ENCODE measurements at places on chromosomes 3 and 15. TPM values are rescaled to one million over a fixed set of nuclear protein-coding genes. Genes with fewer than 3 reads are reported as not detected.

DNA sequence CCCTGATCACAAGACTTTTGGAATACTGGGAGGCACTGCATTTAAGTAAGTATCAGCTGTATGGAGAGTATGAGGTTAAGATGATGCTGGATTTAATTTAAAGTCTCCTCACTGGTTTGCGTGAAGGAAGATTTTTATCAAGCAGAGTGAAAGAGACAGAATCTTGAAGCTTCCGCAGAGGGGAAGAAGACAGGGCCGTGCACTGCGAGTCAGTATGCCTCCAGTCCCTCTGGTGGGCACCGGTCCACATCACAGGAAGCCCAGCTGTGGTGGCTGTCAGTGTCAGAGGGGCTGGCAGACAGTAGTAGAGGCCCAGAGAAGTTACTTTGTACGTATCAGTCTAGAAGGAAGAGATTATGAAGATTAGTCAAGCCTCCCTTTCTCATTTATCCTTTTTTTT, 379.0 kb upstream of the TPRG1 start:
- peak; percentile 59 for DNase-seq

DNA sequence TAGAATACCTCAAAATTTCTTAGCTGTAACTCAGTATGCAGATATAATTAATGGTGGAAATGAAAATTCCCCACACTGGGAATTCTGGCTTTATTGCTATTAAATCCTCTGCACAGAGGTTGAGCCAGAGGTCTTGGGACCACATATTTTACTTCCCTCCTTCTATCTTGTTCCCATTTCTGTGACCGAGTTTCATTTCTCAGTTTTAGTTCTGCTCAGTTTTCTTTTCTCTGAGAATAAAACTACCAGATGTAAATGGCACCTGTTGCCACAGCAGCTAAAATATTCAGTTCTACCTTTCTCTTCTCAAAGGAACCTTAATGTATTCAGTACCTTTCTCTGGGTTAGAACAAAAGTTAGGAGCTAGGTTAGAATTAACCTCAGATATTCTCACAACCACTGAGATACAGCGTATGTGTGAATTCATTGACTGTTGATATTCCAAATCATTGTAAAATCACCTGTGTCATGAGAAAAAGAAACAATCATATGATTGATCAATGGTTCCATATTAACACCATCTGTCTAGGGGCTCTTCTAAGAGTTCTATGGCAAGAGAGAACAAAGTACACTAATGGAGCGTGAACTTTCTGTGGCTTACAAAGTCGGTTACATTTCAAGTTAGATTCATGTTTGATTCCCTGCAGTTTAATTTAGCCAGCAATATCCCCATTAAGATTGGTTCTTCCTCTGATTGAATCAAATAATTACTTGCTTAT, 374.1 kb downstream of the EFHB start:
- no peak for DNase-seq

GOLGA6B gene
- 0.21 TPM for total RNA-seq

- no peak for DNase-seq
Measured at GRCh38 chr3:72998466-72998865, 1.9 kb downstream of the PPP4R2 start.

DNA sequence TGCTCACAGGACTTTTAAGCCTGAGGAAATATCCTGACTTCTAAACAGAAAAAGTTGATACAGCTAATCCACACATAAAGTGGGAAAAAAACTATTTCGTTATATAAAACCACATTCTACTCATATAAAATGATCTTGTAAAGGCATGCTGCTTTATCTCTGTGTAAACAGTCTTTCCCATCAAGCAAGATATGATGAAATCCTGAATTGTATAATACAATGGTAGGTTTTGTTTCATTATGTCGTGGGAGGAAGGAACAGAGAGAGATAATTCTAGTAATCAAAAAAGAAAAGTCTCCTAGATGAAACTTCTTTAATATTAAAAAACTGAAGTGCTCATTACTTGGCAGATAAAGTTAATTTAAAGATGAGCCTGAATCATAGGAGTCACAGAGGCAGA, 92.6 kb upstream of the SNTN start:
- DNase-seq, result no peak

GRCh38 chr15:26259581-26259980, 396.5 kb upstream of the ATP10A start:
- no peak for DNase-seq

TUBGCP5 gene
- 18.5 TPM for total RNA-seq

LDHAL6B gene
- not detected for total RNA-seq

DNA sequence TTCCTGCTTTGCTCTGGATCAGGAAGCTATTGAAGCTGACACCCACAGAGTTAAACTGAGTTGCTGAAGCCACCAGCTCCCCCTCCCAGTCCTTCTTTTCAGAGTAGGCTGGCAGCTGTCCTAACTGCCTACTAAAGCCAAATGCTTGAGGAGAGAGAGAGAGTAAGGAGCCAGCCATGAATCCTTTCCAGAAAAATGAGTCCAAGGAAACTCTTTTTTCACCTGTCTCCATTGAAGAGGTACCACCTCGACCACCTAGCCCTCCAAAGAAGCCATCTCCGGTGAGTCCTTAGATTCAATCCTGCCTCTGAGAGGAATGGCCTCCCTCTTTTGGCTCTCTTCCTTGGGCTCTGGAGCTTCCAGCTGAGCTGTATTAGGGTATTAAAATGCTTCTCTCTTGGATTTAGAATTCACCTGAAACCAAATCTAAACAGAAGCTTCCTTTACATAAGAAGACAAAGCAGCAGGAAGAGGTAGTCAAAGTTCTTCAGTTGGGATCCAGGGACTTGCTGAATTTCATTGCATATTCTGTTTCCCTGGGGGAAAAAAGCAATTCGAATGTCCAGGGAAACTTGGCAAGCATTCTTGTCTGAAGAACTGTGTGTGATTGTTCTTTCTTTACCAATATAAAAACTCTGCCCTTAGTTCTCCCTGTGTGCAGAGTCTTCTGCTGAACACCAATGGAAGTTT, at the start of gene SLC15A2:
Gene SLC15A2 (plus strand): TSS at position 101 of the 690 bp plus-strand sequence. CDS start 76 bp downstream, at position 177.
- DNase-seq, result peak; percentile 52

GRCh38 chr3:39166134-39166710, 12.8 kb upstream of the CSRNP1 start:
- peak; percentile 76 for DNase-seq

- DNase-seq, result no peak
Measured at GRCh38 chr15:73319460-73320245, 49.1 kb downstream of the HCN4 start.

MAP6D1 gene
- total RNA-seq, result 10.5 TPM

LMAN1L gene
- total RNA-seq, result not detected

DNA sequence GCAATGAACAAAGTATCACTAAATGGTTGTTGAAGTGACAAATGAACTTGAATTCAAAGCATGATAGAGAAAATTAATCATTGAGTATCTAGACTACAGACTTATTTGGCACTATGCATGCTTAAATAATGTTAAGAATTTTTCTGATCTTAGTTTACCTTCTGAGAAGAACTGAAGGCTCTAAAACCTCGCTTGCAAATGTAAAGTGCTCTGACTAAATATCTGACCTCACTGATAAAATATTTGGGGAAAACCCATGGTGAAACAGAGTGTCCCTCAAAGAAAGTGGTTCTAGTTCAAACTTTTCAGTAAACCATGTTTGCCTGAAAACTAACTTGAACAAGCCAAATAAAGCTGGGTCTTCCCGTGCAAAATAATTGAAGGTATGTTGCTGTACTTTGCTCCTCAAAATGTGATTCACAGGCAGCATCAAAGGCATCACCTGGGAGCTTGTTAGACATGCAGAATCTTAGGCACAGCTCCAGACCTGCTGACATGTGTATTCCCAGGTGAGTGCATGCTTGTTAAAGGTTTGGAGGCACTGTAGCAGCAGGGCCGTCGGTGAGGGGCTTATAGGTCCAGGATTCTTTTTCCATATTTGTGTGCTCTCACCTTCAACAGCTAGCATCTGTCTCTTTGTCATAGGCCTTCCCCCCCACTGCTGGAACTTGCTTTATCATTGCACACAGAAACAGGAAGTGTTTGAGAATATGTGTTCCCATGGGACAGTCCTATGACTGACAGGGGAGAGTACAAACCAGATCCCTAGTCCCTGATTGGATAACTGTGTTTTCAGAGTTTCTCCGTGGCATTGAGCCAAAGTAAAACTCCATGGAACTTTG, 524.2 kb upstream of the LMCD1 start:
- DNase-seq, result no peak

DNA sequence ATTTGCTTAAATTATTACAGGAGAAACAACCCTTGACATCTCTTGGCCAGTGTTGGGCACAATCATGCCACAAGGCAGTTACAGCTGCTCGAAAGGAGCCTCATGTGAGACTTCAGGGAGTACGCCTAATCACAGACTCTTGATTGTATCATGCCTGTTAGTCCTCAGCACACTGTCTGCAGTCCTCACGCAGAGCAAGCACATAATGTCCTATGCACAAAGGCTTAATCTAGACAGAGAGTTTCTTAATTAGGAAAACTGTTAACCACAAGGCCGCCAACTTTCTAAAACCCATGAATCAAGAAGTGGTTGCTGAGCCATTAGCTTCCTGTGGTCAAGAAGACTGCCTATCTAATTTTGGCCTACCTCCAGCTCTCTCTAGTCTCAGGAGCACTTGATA, 172.0 kb downstream of the UNC13C start:
- peak; percentile 89 for DNase-seq

AADAC gene
- total RNA-seq, result not detected

DNA sequence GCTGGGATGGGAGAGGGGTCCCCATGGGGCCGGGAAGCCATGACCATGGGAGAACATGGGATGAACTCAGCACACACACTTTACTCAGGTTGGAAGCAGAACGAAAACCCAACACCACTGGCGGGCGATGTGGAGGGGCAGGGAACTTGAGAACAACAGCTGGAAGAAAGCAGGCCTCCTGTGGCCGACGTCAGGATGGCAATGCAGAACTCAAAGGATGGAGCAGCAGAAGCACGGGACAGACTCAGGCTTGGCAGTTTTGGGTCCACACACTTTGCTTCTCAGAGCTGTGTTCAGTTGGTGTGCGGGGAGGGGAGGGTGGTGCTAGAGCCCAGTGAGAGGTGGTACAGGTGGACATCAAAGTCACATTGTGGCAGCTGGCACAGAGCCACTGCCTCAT, 80.7 kb downstream of the SEC22A start:
- DNase-seq, result no peak

DNA sequence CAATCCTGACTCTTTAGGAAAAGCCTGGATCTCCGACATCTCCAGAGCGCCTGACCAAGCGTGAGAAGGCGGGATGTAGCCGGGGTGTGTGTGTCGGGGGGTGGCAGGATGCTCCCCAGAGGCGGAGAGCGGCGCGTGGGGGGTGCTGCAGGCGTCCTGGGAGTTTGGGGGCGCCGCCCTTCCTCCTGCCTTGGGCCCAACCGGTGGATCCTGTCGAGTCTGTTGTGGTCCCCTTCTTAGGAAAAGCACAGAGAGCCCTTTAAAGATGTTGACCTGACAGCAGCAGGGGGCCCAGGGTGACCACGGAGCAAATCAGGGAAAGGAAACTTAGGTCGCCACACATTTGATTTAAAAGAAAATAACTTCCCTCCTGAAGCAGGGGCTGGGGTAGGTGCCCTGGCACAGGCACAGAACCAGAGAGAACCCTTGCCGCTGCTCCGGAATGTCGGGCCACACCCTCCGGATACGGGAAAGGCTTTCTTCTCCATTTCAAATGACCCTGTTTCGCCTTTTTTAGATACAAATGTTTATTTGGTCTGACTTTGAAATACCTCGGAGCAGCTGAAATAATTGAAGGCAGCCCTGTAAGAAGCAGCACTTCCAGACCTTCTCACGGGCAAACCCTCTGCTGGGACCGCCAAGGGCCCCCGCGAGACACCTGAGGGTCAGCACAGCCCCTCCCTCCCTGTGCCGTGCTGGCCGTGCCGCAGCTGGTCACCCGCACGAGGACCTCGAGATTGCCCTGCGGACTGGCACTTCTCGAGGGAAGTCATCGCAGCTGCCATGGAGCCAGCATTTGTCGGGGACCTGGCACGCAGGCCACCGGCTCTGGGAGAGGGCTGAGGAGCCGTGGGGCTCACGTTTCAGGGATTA, 102.9 kb upstream of the KLF13 start:
- DNase-seq, result peak; percentile 92

- peak; percentile 13 for DNase-seq
Measured at GRCh38 chr15:65918357-65918920, 49.1 kb downstream of the RAB11A start.

DNA sequence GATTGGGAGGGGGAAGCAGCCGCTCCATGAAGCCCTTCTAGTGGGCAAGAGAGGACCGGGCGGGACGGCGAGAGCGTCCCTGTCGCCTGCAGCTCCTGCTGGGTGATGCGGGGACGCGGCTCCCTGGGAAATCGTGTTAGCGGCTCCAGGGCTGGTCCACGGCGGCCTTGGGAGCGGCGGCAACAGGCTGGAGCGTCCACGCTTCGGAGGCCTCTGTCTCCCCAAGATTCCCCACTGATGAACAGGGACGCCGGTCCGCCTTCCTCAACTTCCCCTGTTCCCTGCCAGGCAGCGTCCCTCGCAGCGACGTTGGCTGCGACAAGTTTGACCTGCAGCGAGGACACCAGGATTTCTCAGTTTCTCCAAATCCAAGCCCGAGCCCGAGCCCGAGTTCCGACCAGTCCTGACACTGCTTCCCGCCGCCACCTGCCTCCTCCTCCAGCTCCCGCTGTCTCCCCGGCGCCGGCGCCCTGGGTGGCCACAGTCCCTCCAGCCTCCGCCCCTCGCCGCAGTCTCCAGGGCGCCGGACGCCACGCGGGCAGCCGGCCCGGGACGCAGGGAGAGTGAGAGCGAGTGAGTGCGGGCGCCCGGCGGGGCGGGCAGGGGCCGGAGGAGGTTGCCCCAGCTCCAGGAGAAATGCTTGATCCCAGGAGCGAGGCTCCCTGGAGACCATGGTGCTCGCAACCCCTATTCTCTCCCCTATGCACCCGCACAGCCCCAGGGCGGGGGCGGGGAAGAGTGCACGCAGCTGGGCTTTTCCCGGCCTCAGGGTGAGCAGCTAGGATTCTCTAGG, 78.1 kb upstream of the RNF7 start:
- DNase-seq, result peak; percentile 74

GRCh38 chr3:159824333-159824732, 164.3 kb upstream of the IL12A start:
- peak; percentile 90 for DNase-seq

P4HTM gene
- 35.9 TPM for total RNA-seq

DNA sequence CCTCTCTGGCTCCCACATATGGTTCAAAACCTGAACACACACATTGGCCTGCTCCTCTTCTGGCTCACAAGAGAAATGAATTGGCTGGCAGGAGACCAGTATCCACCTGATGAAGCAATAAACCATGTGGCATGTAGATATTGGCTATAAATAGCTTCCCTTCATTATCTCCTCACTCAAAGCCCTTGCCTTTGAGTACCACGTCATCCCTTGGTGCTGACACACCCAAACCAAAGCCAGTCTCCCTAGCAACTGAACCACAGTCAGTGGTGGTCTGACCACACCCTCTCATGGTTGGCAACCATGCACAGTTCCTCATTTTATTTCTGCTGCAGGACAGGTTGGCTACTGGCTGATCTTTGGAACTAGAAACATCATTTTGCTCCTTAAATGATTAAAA, 98.8 kb downstream of the ZNF621 start:
- peak; percentile 89 for DNase-seq

DNA sequence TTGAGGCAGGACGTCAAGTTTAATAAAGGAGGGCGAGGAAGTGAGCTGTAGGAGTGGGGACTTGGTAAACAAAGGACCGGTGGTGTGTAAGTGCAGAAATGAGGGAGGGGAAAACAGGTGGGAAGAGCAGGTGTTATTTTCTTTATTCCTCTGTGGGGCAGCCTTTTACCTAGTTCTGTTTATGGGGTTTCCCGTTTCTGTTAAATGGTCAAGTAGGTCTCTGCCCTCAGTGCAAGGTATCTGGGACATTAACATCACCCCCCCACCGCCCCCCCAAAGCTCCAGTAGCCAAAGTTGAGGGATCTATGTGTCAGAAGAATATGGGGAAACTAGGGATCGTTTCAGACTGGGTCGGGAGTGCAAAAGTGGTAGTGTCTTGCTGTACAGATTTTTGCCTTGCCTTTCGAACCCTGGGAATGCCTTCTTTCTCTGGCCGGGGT, 893 bp downstream of the MGA start:
- no peak for DNase-seq
